ENCODE measurements at places on chromosomes 16 and 17. TPM values are rescaled to one million over a fixed set of nuclear protein-coding genes. Genes with fewer than 3 reads are reported as not detected.

Gene ARHGDIG
- total RNA-seq = 2.2 TPM

Gene CCL1
- total RNA-seq = not detected

Gene TMEM114
- not detected for total RNA-seq

Gene SULT1A4
- total RNA-seq = 0.23 TPM
